ENCODE measurements at places on chromosomes 3 and 15.

DNA sequence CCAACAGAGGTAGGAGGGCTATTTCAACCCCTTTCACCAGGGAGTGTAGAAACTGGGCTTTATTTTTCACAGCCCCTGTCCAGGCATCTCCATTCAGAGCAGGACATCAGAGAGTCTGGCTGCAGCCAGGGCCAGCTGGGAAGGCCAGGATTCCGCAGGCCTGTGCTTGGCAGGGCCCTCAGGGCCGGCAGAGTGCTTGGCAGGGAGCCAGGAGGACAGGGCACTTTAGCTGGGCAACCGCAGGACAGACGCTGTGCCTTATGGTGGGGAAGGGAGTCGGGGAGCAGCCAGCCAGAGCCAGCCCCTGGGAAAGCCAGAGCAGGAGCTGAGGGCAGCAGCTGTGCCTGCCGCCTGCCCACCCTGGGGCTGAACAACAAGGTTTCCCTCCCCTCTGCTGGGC lies 34.5 kb upstream of the IQCF6 start:
- DNase-seq: no peak

DNA sequence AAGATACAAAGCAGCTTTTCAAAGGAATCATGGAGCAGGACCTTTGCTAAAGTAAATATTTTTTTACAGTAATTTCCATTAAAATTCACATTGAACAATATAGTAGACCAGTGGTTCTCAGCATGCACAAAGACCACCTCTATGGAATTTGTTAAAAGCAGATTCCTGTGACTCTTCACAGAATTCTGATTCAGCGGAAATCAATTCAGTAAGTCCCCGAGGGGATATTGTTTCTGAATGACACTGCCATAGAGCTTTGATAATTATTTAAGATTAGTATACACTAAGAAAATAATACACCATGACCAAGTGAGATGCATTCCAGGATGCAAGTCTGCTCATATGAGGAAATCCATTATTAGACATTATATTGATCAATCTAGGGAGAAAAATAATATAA lies 161.9 kb upstream of the TNIK start:
- no peak for DNase-seq

DNA sequence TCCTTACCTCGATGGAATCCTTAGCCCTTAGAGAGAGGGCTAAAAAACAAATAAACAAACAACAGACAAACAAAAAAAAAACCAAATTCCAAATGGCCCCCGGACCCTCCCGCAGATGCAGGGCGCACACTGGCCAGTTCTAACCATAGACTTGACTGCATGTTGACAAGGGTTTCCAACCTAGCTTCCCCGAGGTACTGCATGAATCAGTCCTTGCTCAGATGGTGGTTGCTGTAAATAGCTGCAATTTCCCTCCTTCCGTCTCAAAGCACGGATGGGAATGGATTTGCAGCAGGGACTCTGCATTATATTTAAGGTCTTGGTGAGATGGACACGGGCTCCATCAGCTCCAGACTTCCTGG lies 162.8 kb downstream of the CD47 start:
- DNase-seq: no peak

GRCh38 chr15:98953000-98953787 lies 54.4 kb downstream of the PGPEP1L start:
- DNase-seq: no peak

DNA sequence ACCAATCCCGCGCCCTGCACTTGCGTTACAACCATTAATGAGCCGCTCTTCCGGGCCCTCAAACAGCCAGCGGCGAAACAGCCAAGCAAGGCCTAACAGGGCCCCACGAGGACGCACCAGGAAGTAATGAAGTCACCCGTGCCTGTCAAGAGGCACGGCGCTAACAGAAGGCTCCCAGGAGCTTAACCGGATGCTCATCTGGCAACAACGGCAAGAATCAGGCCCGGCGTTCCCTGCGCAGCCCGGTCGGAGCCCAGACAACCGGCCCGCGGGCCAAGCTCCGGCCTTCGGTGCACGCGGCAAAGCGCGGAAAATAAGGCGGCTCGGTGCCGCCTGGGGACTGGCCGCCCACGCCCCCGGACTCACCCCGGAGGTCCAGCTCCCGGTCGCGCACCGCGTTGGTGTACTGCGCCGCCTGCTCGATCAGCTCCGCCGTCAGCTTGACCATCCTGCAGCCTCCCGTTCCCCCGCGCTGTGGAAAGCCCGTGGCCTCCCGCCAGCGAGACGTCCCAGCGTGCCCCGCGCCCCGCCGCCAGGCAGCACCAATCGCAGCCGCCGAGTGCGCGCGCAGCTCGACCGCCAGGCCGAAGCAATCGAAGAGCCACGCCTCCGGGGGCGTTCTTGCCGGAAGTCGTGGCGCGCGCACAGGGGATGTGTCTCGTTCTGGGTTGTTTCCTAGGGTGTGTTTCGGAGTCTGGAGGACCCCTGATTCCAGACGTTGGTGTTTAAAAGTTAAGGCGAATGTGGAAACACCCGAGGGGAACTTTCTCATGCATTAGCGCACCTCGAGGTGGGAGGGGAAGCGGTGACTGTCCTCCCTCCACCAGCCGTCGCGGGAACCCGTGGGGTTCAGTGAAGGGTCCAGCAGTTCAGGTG lies at the start of gene SNRPA1:
TSS of gene SNRPA1 (minus strand) at position 518 of the 876 bp plus-strand sequence. CDS start at position 448, 70 bp downstream.
- peak; percentile 95 for DNase-seq

Data from hematopoietic multipotent progenitor cell treated with erythropoietin and hydrocortisone succinate and interleukin-3 and kit ligand, for 17 days (in vitro differentiated cells).